ENCODE measurements at places on chromosomes 13 and 19.
A peak's percentile ranks its signal among the peaks of the same experiment; 100 is the strongest.

DNA sequence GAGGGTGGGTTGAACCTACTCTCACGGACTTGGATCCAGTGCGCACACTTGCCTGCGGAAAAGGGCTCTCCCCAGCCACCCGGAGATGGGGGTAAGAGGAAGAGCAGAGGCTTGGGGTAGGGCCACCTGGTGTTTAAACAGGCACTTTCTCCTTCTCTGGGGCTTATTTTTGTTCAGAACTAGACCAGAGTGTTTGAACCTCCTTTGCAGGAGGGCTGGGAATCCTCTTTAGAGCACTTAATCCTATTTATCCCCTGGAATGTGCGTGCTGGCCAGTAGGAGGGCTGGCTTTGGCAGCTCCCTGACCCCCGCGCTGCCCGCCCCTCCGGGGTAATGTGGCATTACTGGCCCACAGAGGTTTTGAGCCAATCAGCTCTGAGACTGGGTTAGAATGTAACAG, 2.0 kb downstream of the RGS9BP start:
- DNase-seq: no peak

GRCh38 chr13:36420437-36420891, 11.8 kb upstream of the CCNA1 start:
- peak; percentile 83 for DNase-seq

DNA sequence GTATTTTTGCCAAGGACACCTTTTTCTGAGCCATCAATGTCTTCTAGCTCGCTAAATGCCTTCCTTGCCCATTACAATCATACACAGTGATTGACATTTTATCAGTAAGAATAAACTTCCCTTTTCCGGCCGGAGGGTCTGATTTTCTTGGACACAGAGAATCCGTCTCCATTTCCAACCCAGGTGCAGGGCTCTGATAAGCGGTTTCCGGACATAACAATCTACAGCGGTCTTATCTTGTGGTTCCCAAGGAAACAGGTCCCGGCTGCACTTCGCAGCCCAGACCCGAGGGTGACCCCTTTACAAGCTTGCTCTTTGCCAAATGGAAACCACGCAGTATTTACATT, 5.1 kb upstream of the ZNF77 start:
- DNase-seq: no peak

GRCh38 chr13:99528547-99528946, 27.3 kb downstream of the TM9SF2 start:
- DNase-seq: peak; percentile 51

GRCh38 chr13:46775385-46776107, 21.4 kb downstream of the ESD start:
- DNase-seq: no peak

DNA sequence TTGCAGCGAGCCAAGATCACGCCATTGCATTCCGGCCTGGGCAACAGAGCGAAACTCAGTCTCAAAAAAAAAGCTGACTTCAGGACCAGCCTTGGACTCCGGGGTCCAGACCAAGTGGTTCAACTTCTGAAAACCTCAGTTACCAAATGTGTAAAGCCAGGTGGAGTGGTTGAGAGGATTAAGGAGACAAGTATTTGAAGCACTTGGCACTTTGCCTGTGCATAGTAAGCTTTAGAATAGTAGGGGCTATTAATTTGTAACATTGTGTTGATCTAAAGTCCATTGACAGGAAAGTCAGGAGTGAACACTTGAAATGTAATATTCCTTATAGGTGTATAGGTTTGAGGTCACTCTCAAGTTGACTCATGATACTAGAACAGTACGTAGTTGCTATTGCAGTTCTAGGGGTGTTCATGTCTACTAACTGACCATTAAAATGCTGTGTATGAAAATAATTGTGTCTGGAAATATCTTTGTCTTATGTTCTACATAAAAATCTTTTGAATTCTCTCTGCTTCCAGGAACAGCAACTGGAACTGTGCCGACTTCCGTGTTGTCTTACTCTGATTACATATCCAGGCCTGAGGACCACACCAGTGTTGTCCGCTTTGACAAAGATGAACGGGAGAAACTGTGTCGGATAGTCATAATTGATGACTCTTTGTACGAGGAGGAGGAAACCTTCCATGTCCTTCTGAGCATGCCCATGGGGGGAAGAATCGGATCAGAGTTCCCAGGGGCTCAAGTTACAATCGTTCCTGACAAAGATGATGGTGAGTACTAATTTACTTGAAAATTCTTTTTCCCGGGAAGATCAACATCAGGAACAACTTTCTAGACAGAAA, 97.4 kb downstream of the FREM2 start:
- DNase-seq: no peak

GRCh38 chr19:42255766-42256745, 1.1 kb upstream of the ERF start:
- peak; percentile 46 for DNase-seq

- no peak for DNase-seq
Measured at GRCh38 chr13:97140611-97141010, 81.5 kb upstream of the MBNL2 start.

GRCh38 chr13:33640832-33641231, 177.1 kb upstream of the RFC3 start:
- no peak for DNase-seq

GRCh38 chr13:67827992-67828391, 597.9 kb upstream of the PCDH9 start:
- DNase-seq: no peak

DNA sequence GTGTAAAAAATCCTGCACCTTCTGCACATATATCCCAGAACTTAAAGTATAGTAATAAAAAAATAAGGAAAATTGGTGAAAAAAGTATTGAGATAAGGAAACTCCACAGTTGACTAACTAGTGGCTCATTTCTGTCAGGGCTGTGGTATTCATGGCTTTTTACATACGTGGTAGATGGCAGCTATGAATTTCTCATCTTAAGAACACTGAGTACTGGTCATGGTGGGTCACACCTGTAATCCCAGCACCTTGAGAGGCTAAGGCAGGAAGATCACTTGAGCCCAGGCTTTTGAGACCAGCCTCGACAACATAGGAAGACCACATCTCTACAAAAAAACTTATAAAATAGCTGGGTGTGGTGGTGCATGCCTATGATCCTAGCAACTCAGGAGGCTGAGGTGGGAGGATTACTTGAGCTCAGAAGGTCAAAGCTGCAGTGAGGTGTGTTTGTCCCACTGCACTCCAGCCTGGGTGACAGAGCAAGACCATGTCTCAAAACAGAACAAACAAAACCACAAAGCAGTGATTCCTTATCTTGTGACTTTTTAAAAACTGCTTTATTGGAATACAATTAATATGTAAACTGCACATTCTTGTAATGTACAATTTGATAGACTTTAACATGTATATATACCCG, 16.8 kb downstream of the SLAIN1 start:
- no peak for DNase-seq

DNA sequence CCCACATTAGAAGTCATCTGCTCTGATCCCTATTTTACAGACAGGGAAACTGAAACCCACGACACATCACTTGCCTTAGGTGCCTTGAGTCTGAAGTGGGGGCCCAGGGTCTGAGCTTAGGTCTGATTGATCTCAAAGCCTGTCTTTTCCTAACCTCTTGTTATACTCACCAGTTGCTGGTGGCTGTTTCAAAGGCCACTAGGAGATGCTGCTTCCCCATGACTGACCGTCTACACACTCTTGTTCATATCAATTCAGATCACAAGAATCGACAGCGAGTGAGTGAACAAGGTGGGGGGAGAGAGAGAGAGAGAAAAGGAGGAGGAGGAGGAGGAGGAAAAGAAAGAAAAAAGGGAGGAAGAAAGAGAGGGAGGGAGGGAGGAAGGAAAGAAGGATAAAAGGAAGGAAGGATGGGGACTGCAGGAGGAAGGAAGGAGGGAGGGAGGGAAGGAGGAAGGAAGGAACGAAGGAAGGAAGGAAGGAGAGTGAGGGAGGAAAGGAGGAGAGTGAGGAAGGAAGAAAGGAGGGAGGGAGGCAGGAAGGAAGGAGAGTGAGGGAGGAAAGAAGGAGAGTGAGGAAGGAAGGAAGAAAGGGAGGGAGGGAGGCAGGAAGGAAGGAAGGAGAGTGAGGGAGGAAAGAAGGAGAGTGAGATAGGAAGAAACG, 3.3 kb downstream of the OR10H1 start:
- DNase-seq: no peak

- no peak for DNase-seq
Measured at GRCh38 chr13:32187651-32188050, 127.5 kb downstream of the ZAR1L start.

DNA sequence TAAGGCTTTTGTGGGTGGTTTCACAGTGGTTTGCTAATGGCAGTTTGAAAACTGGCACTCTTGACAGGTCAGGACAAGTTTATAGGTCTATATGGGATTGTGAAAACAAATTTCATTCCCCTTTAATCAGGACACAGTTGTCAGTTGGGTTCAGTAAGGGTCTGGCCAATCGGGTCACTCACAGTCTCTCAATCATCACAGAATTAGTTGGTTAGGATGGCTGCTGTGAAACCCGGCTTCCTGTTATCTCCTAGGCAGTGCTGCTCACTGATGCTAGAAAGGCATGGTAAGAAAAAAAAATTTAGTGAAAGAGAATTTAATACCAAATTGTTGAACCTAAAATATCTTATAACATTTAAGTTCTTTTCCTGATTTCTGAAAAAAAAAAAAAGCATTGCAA, 1730.1 kb downstream of the EFNB2 start:
- no peak for DNase-seq

GRCh38 chr13:106381091-106381490, 154.4 kb downstream of the EFNB2 start:
- no peak for DNase-seq

- no peak for DNase-seq
Measured at GRCh38 chr19:33300009-33300893, 2.1 kb downstream of the CEBPA start.

GRCh38 chr13:101579281-101579802, 126.9 kb downstream of the ITGBL1 start:
- DNase-seq: no peak

All from activated CD8-positive, alpha-beta memory T cell treated with anti-CD3 and anti-CD28 coated beads, Interleukin-2, amount 10 ng/mL, durations not matched to agents 7 days and 5 days (primary cell).